NCI-H524 (cell line): ENCODE measurements at places on chromosomes 12 and 14.

DNA sequence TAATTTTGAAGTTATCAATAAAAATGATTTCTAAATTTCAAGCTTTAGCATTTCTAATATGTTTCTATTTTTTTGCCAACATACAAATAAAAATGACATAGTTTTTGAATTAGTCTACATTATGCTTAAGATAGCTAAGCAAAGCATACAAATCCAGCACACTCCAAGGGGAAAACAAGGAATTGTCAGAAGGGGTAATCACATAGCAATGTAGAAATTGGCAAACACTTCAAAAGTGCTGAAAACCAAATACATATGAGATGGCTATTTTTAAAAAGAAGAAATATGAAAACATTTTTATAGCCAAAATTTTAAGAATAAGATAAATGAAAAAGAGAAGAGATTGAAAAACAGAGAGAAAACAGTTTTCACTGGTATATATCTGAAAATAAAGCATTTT is 308.0 kb downstream of the SLC6A15 start:
- no peak for DNase-seq

- DNase-seq: no peak
Observed at GRCh38 chr14:23380976-23381375, 4.1 kb downstream of the CMTM5 start.

DNA sequence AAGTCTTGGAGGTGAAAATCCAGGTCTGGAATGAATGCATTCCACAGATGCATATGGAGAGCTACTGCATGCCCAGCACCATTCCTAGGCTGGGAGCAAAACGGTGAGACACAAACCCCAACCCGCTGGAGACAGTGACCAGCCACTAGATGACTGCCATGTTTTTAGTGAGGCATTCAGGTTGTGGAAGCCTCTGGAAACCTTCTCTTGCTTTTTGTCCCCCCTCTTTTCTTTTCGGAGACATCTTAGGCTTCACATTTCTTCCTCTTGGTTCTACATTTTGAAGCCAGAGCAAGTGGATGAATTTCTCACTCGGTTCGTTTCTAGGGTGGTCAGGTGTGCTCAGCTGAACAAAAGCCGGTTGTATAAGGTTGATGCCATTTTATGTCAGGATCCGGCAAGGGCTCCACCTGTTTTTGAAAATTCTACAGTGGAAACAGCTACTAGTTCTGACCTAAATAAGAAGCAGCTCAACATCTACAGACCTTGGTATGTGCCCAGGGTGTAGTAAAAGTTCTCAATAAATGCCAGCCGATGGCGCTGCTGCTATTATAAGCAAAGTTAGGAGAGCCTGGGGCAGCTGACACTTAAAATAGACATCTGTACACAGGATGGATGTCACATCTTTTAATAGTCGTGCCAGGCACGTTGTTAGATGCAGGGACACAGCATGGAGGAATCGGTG is 1.8 kb upstream of the ZNF839 start:
- DNase-seq: peak; percentile 93

- DNase-seq: no peak
Observed at GRCh38 chr12:60162988-60163720, 567.3 kb downstream of the SLC16A7 start.

DNA sequence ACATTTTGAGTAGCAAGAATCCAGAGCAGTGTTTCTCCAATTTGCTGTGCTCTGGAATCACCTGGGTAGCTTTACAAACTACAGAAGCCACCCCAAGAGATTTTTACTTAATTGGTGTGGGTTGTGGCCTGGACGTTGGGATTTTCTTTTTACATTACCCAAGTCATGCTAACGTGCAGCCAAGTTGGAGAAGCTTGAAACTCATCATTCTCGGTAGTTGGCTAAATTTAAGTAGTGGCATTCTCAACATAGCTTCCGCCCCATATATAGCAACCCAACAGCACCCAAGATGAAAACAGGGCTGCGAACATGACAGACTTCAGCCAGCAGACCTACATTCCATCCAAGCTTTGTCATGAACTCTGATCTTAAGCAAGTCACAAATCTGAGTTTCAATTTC is 25.0 kb downstream of the DAD1 start:
- no peak for DNase-seq

- no peak for DNase-seq
Observed at GRCh38 chr12:76784600-76785051, 20.7 kb downstream of the ZDHHC17 start.
